ENCODE measurements at places on chromosomes 3 and 15. TPM values are rescaled to one million over a fixed set of nuclear protein-coding genes. Genes with fewer than 3 reads are reported as not detected.

DNA sequence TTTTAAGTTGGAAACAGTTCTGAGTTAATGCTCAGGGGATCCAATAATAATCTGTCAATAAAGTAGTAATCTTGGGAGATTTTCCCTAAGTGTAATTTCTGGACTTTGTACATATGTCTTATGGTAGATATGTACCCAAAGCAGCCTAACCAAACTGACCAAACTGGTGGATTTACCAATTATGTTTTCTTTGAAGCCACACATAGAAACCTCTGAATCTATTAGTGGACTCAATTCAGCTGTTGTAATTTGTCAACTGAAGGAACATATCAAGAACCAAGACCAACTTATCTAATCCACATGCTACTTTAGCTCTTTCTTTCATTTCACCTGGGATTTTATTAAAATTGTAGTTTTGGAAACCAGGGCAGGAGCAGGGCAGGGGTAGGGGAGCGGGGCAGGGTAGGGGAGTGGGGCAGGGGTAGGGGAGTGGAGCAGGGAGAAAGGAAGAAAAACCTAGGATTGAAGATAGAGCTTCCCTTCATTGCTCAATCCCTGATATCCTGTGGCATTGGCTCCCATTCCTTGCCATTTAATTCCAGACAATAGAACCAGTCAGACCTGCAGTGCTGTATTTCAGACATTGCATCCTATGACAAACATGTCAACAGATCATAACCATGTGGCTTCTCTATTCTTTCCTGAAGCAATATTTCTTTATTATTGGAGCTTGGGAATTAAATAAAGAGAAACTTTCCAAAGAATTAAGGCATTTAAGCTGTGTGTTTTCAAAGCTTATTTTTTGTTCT lies 101.8 kb downstream of the NFKBIZ start:
- DNase-seq: no peak

GRCh38 chr3:141407047-141407446 lies 38.7 kb downstream of the ZBTB38 start:
- peak; percentile 99 for DNase-seq

GRCh38 chr15:74333662-74334061 lies 33.8 kb downstream of the CYP11A1 start:
- no peak for DNase-seq

GRCh38 chr3:149042789-149043386 lies 43.4 kb downstream of the HLTF start:
- DNase-seq: peak; percentile 31

- DNase-seq: peak; percentile 2
Measured at GRCh38 chr15:59553879-59554735, 57.5 kb upstream of the GCNT3 start.

- DNase-seq: no peak
Measured at GRCh38 chr3:14082108-14082657, 42.5 kb downstream of the CHCHD4 start.

DNA sequence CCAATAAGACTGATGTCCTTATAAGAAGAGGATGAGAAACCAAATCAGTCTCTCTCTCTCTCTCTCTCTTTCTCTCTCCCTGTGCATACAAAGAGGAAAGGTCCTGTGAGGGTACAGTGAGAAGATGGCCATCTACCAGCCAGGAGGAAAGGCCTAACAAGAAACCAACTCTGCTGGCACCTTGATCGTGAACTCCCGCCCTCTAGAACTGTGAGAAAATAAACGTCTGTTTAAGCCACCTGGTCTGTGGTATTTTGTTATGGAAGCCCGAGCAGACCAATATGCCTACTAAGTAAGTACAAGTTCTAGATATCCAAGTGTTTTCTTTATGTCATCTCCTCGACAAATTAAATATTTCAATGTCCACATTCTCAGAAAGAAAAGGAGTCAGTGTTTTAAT lies 44.9 kb upstream of the TMC3 start:
- no peak for DNase-seq

GRCh38 chr3:11452885-11453847 lies 181.0 kb downstream of the ATG7 start:
- peak; percentile 69 for DNase-seq

GRCh38 chr3:135141672-135142071 lies 346.6 kb downstream of the EPHB1 start:
- no peak for DNase-seq

GRCh38 chr3:112654979-112655378 lies 14.0 kb upstream of the CCDC80 start:
- DNase-seq: no peak

DNA sequence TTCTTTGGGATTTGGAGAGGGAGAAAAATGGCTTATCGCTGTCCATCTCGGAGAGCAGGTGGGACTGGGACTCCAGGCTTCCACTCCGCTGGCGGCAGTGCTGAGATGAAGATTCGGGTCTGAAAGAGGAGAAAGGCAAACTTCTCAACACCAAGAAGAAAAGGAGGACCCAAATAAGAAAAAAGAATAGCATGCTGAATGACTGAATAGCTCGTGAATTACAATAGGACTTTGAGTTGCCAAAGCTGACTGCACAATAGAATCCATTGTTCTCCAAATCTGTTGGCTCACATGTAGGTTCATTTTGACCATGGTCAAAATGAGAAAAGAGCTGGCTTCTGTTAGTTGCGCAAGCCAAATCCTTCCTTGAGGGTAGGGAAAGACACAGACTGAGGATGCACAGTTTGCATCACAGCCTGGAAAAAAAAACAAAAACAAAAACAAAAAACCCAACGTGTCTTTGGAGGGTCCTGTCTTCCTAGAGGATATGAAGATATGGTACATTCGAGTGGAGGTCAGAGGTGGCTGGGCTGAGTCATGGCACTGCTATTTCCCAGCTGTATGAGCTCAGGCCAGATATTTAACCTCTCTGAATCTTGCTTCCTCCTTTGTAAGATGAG lies 59.3 kb upstream of the LMOD3 start:
- peak; percentile 85 for DNase-seq

DNA sequence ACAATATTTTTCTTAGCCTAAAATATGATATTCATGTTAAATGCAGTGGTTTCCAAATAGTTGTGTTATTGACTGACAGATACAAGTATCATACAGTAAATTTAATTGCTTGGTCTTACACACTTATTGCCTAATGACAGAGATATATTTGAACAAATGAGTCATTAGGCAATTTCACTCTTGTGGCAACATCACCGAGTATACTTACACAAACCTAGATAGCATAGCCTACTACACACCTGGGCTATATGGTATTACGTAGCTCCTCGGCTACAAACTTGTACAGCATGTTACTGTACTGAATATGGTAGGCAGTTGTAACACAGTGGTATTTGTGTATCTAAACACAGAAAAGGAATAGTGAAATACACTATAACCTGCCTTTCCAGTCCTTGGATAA lies 50.3 kb downstream of the SERPINI1 start:
- no peak for DNase-seq

GRCh38 chr3:28973609-28974008 lies 307.3 kb upstream of the RBMS3 start:
- DNase-seq: no peak

GRCh38 chr3:39808467-39809180 lies 785 bp upstream of the MYRIP start:
- no peak for DNase-seq

DNA sequence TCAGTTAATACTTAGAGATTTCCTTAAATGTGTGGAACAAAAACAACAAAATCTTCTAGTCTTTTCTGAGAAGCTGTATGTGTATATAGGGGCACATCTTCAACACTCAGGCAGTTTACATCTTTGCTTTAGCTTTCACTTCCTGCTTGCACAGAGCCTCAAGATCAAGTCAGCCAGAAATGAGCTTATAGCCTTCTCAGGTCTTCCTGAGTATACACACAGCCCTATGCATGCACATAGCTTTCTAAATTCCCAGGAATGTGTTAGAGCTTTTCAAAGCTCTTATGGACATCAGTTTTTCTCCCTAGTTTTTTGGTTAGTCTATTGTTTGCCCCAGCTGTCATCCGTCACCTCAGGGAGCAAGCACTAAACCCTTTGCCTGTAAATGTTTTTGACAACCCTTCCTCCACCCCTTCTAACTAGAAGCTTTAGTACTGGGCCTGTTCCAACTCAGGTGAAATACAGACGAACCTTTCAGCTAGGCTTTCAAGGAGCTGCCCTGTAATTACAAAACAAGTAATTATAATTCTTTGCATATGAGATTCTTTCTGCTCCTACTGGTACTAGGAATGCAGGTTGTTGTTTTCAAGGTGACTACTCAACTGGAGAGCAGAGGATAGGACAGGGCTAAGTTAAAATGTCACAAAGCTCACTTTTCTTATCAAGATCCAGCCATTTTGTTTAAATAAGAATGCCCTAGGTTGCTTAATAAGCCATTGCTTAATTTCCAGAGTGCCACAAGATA lies 22.6 kb upstream of the MTMR10 start:
- DNase-seq: peak; percentile 15

- no peak for DNase-seq
Measured at GRCh38 chr15:61014698-61015097, 214.4 kb downstream of the RORA start.

GRCh38 chr3:139518926-139519842 lies 20.4 kb downstream of the RBP1 start:
- no peak for DNase-seq

DNA sequence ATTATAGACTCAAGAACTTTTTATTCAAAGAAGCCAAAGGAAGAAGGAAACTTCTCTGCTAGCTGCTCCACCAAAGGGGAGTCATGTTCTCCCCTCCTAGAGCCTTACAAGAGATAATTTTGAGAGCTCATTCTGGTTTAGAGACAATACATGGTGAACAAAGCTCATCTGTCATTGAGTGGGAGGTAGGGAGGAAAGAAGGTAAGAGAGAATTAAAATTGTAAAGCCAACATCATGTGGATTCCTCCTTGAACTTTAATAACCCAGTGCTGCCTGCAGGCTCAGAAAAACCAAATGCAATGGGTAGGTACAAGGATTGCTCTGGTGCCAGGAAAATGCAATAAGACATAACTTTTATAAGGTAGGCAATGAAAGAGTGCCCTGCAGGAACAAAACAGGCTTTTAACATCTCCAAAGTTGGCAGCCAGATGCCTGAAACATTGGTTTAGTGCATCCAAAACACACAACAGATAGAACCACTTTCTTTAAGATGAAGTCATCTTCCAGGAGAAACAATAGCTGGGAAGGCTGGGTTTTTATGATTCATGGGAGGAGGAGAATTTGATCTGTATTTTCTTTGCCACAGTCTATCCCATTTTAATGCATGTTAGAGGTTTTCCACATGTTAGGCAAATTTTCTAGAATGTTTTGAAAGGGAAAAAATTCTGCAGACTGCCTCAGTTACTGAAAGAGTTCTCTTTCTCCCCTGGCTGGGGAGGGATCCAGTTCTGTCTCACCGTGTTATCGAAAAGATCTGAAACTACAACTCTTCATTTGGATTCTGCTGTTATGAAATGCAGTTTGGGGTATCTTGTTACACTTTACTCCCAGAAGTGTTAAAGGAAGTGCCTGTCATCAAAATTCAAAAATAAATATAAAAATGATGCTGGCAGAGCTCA lies 11.3 kb upstream of the ARHGEF3 start:
- no peak for DNase-seq

DNA sequence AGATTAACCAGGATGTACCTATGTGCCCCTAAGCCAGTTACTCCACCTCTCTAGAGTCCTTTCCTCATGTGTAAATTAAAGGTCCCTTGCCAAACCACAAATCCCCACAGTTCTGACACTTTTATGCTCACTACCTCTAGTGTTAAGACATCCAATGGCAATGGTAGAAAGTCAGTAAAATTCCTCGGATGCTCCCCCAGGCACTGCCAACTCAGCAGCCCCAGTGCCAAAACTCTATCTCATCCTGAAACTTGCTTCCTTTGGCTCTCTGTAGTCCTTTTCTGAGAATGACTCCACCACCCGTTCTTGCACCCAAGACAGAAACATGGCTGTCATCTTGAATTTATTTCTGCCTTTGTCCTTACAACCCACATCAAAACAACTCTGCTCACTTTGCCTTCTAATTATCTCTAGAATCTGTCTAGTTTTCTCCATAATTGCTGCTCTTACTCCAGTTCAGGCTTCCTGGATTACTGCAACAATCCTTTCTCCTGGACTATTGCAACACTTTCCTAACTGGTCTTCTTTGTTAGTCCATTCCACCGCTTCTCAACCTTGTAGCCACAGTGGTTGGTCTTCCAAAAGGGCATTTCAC lies 41.6 kb downstream of the MB21D2 start:
- DNase-seq: peak; percentile 62

- DNase-seq: no peak
Measured at GRCh38 chr3:183038221-183038620, 57.9 kb upstream of the DCUN1D1 start.

DNA sequence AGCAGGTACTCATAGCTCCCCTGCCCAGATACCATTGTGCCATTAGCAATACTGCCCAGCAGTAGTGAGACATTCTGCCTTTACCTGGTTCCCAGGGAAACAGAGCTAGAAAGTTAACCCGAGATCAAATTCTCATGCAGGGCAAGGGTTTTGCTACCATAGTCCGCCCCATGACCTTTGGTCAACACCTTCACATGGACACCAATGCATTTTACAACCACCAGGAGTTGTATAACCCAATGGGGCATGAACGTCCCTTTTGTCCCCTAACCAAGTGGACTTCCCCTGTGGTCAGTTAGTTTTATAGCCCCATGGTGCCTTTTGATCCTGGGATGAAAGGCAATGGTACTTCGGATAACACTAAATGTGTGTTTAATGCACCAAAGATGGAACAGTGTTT lies 151.7 kb upstream of the IQSEC1 start:
- DNase-seq: no peak

DNA sequence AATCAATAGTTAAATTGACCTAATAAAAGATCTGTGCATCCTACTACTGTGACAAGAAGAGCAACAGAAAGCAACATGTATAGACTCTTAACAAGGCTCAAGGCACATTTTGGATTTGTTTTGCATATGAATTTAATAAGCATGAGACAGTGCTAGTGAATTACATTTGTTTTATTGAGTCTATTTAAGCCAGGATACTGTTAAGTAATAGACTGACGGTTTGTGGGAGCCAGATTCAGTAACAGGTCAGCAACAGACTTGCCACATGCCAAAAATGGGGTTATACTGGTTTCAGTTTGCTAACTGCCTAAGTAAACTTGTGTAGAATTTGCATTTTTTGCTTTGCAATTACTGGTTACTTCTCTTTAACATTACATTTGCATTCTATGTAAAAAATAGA lies 54.0 kb downstream of the MBNL1 start:
- peak; percentile 62 for DNase-seq

DNA sequence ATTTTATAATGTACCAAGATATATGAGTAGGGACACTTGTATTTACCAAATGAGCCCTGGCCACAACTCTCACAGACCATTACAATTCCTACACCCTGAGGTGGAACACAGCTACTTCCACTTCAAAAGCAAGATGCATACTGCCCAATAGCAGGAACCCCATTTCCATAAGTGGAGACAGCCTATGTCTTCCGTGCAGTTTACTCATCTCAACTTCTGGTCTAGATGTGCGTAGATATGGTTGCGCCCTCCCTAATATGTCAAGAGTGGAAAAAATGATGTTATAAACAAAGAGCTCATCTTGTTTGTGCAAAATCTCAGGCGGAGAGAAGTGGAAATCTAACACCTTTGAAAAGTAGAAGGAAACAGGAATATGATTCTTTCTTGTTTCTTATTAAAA lies 44.6 kb downstream of the RAB27A start:
- no peak for DNase-seq

GRCh38 chr15:37055481-37055880 lies 44.9 kb downstream of the MEIS2 start:
- no peak for DNase-seq

The GTF2A2 gene
- total RNA-seq: 25.1 TPM

The WNT5A gene
- 1,105 TPM for total RNA-seq

The GP9 gene
- total RNA-seq: not detected

The FETUB gene
- not detected for total RNA-seq

The CAV3 gene
- not detected for total RNA-seq

The LRRK1 gene
- total RNA-seq: 11.6 TPM

The CP gene
- not detected for total RNA-seq

The SNX1 gene
- 42.7 TPM for total RNA-seq

The STRIT1 gene
- total RNA-seq: not detected

The CD200R1 gene
- under 0.01 TPM for total RNA-seq

The NRROS gene
- total RNA-seq: 0.32 TPM

The CYP8B1 gene
- not detected for total RNA-seq

Data from fibroblast of villous mesenchyme (primary cell).